HFFc6 (cell line): ENCODE measurements at places on chromosomes 4 and X. TPM values are rescaled to one million over a fixed set of nuclear protein-coding genes. Genes with fewer than 3 reads are reported as not detected.

Gene FAM9C
- not detected in 3 replicates for total RNA-seq

Gene PLS3
- total RNA-seq: 193 to 256 TPM (median 219 TPM) in 3 replicates

Gene GRPEL1
- total RNA-seq: 42.3 to 65.6 TPM (median 50.8 TPM) in 3 replicates

Gene CC2D2A
- 18.6 to 26.5 TPM (median 20.2 TPM) in 3 replicates for total RNA-seq

Gene TSPAN7
- not detected in 3 replicates for total RNA-seq

Gene TMEM154
- total RNA-seq: 0.23 and 2.6 TPM in 2 replicates

DNA sequence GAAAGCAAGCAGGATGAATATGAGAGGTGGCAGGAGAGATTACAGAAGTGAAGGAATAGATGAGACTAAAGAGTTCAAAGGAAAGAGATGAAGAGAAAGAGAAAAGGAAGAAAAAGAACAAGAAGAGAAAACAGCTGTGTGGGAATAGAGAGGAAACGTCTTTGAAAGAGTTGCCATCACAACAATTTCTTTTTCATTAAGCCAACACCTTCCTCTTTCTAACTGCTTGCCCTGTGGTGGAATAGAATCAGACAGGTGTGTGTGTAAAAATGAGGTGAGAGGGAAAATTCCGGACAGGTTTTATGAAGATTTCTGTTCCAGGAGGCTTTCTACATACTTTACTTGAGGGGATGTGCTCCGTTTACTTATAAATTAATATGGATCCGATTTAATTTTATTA lies 28.8 kb downstream of the DTHD1 start:
- no peak overlapping the region for H3K27ac ChIP-seq
- no peaks in the 10 kb centered on the region for H3K36me3 ChIP-seq
- no peaks in the 10 kb centered on the region for H3K27me3 ChIP-seq
- H3K4me1 ChIP-seq: no peaks in the 10 kb centered on the region

- no peaks in the 10 kb centered on the region for H3K4me1 ChIP-seq
- no peaks in the 10 kb centered on the region for H3K27me3 ChIP-seq
Measured at GRCh38 chr4:87166296-87166854, 54.0 kb downstream of the KLHL8 start.

DNA sequence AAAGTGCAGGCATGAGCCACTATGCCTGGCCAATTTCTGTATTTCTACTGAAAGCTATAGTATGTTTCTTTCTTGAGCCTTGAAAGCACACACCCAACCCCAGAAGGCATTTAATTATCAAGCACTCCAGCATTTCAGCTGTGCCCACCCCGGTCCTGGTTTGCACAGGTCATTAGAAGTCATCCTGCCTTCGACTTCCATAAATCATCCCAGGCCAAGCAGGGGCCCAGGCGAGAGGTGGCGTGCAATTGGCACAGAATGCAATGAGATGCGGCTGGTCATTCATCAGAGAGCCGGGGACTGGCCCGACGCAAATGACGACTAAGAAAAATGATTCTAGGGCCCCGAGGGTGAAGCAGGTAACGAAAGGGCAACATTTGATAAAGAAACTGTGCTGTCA lies 24.8 kb upstream of the CRMP1 start:
- no peak for DNase-seq
- H3K27ac ChIP-seq: no peak overlapping the region
- no peaks in the 10 kb centered on the region for H3K4me1 ChIP-seq
- peaks cover 5% of the 10 kb centered on the region for H3K36me3 ChIP-seq
- no peak overlapping the region for H3K4me3 ChIP-seq
- H3K27me3 ChIP-seq: peaks cover 2% of the 10 kb centered on the region

GRCh38 chr4:124854968-124855367 lies 142.4 kb upstream of the ANKRD50 start:
- H3K4me3 ChIP-seq: no peak overlapping the region
- peaks cover 12% of the 10 kb centered on the region for H3K4me1 ChIP-seq
- no peaks in the 10 kb centered on the region for H3K27me3 ChIP-seq
- H3K27ac ChIP-seq: no peak overlapping the region
- DNase-seq: peak; percentile 12
- no peaks in the 10 kb centered on the region for H3K36me3 ChIP-seq

GRCh38 chrX:110265661-110266060 lies 52.2 kb downstream of the AMMECR1 start:
- H3K27ac ChIP-seq: no peak overlapping the region
- H3K27me3 ChIP-seq: no peaks in the 10 kb centered on the region
- H3K4me3 ChIP-seq: no peak overlapping the region
- H3K36me3 ChIP-seq: no peaks in the 10 kb centered on the region
- peaks cover 34% of the 10 kb centered on the region for H3K4me1 ChIP-seq

DNA sequence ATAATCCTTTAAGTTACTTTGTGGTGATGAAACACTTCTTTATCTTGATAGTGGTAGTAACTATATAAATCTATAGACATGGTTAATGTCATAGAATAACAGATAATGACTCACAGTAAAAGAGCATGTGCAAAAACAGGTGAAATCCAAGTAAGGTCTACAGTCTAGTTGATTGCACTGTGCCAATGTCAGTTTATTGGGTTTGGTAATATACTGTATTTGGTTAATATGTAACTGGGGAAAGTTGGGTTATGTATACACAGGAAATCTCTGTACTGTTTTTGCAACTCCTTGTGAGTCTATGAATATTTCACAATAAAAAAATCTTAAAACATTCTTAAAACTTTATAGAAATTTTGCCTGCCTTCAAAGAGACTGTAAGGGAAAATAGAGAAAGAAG lies 1067.6 kb upstream of the FTHL17 start:
- DNase-seq: no peak
- no peak overlapping the region for H3K4me3 ChIP-seq
- H3K4me1 ChIP-seq: no peaks in the 10 kb centered on the region

DNA sequence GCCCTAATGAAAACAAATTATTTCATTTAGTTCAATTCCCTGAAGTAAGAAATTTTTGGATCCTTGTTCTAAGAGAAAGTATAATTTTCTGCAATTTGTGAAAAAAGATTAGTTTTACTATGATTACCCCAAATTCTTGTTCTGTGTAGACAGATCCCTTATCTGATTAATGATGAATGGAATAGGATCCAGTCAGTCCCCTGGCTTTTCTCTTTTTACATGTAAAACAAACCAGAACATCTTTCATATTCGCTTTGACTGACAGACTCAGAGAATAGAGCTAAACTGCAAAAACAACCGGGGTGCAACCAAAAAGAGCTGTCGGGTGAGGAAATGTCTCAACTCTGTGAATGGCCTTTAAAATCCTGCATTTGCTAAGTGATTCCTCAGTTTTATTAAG lies 93.4 kb upstream of the VEGFC start:
- peak overlapping the region; percentile 62 for H3K27ac ChIP-seq
- no peak overlapping the region for H3K4me3 ChIP-seq
- H3K36me3 ChIP-seq: peaks cover 13% of the 10 kb centered on the region
- no peak for DNase-seq
- H3K4me1 ChIP-seq: peaks cover 77% of the 10 kb centered on the region
- no peaks in the 10 kb centered on the region for H3K27me3 ChIP-seq

GRCh38 chr4:141501931-141502330 lies 134.5 kb upstream of the IL15 start:
- no peak for DNase-seq
- H3K36me3 ChIP-seq: peaks cover 8% of the 10 kb centered on the region; the same call in 1 of the 2 replicates
- peaks cover 28% of the 10 kb centered on the region for H3K4me1 ChIP-seq
- H3K27me3 ChIP-seq: no peaks in the 10 kb centered on the region

GRCh38 chr4:92483341-92483740 lies 179.6 kb downstream of the GRID2 start:
- H3K4me1 ChIP-seq: no peaks in the 10 kb centered on the region
- peaks cover 1% of the 10 kb centered on the region; the same call in 1 of the 2 replicates for H3K27me3 ChIP-seq
- no peak overlapping the region for H3K4me3 ChIP-seq
- H3K36me3 ChIP-seq: no peaks in the 10 kb centered on the region
- no peak overlapping the region for H3K27ac ChIP-seq

DNA sequence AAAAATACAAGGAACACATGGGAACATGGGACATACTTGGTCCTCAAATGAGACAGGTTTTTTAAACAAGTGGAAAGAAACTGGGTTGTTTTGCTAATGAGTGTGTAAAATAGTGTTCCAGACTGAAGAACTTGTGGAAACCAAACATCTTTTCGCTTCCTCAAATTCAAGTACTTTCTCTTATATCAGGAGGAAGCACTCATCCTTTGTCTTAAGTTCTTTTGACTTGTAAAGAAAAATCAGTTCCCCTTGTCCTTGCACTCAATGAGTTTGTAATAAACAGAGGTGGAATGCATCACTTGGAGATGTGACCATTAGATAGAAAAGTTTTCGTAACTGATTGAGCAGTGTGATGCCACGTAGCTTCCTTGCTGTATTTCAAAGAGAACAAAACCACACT lies 101.1 kb downstream of the PHOX2B start:
- H3K27me3 ChIP-seq: peaks cover 8% of the 10 kb centered on the region
- peaks cover 69% of the 10 kb centered on the region for H3K4me1 ChIP-seq
- DNase-seq: no peak
- H3K36me3 ChIP-seq: peaks cover 13% of the 10 kb centered on the region; the same call in 1 of the 2 replicates
- H3K27ac ChIP-seq: no peak overlapping the region
- H3K4me3 ChIP-seq: no peak overlapping the region
